T-helper 2 cell treated with Interferon-gamma antibody and Interleukin-4, amounts not matched to agents 5 μg/mL and 100 μg/mL, for 36 hours (primary cell): ENCODE measurements at places on chromosomes 12 and 14.

DNA sequence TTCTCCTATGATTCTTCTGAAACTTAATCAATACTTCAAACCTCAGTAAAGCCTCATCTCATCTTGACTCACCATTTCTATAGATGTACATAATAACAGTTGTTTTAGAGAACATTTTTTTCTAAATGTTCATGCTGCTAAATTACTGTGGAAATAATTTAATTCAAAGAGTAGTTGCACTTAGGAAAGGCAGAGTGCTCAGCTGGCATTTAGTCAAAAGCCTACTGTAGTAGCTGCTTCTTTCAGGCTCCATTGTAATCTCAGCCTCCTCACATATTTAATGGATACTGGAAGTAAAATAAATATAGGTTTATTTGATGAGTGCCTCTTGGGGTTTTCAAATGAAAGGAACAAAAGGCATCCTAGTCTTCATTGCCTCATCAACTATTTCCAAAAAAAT lies 325.0 kb downstream of the CCER1 start:
- DNase-seq: no peak

- no peak for DNase-seq
Observed at GRCh38 chr12:3030821-3031429, 46.3 kb upstream of the TSPAN9 start.

- DNase-seq: no peak
Observed at GRCh38 chr14:77322951-77323350, 2.1 kb downstream of the GSTZ1 start.

GRCh38 chr14:49553892-49554291 lies 32.3 kb downstream of the RPS29 start:
- no peak for DNase-seq

DNA sequence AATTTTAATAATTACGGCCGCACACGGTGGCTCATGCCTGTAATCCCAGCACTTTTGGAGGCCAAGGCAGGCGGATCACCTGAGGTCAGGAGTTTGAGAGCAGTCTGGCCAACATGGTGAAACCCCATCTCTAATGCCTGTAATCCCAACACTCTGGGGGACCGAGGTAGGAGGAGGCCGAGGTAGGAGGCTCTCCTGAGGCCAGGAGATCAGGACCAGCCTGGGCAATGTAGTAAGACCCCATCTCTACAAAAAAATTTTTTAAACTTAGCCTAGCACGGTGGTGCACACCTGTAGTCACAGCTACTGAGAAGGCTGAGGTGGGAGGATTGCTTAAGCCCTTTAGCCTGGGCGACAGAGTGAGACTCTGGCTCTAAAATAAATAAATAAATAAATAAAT lies 5.6 kb upstream of the CFAP73 start:
- DNase-seq: no peak

- no peak for DNase-seq
Observed at GRCh38 chr14:64778104-64778754, 74.0 kb downstream of the PLEKHG3 start.

DNA sequence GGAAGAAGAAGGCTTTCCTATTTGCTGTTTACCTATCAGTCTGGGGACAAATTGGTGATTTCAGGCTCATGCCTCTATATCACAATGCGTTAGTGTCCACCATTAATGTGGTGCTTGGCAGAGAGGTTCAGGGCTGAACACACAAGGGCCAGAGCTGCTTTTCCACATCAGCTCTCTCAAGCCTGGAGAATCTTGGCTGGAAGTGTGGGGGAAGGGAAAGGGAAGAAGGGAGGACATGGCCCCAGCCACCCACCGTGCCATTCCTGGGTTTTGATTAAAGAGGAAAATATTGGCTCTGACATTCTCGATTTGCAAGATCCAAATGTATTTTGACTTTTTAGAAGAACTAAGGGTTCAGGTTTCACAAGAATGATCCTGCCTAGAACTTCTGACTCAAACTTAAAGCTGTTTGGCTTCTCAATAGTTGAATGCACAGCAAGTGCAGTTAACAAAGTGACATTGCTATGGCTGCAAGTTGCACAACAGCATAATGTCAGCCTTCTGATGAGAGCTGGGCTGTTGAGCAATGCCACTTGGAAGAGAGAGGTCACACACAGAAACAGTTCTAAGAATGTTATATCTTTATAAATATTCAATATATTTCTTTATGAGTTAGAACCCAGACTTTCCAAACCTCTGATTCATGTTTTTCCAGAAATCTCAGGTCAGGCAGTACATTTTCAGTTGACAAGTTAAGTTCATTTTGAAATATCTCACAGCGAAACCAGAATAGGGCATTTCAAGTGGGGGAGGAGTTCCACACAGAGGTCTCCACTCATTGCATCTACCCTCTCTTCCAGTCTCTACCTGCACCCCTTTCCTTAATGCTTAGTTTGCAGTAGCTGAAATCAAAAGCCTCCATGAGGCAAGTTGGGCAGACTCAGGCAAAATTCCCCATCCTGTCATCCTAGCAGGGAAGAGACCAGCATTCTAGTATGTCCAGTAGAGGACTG lies 25.3 kb downstream of the IGF1 start:
- no peak for DNase-seq

- DNase-seq: no peak
Observed at GRCh38 chr14:58607131-58607951, 30.4 kb upstream of the DACT1 start.

DNA sequence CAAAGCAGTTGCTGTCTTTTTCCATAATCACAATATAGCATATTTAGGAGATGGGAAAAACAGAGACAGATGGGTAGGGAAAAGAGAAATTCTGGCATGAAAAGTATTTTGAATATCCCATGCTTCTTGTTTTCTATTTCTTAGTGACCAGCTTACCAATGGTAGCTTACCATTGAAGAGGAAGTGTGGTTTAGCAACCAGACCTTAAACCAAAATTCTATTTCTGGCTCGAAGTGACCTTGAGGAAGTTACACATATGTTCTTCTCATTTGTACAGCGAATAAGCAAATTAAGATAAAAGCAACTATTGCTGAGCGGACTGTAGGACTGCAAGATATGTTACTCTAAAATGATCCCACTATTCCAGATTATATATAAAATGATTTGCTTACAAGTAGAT lies 82.9 kb downstream of the FGD4 start:
- no peak for DNase-seq

- peak; percentile 47 for DNase-seq
Observed at GRCh38 chr12:130031571-130032189, 127.9 kb upstream of the TMEM132D start.

DNA sequence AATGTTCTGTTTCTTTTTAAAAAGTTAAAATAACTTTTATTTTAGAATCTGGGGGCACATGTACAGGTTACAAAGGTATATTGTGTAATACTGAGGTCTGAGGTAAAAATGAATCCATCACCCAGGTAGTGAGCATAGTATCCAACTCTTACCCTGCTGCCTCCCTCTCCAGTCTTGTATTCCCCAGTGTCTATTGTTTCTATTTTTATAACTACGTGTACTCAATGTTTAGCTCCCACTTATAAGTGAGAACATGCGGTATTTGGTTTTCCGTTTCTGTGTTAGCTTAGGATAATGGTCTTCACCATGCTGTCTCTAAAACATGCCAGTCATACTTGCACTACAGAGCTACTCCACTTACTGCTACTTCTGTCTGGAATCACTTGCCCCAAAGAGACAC lies 8.4 kb downstream of the FBXO33 start:
- DNase-seq: no peak

- no peak for DNase-seq
Observed at GRCh38 chr12:131499864-131500190, 211.1 kb upstream of the SFSWAP start.

- no peak for DNase-seq
Observed at GRCh38 chr12:27177706-27178105, 66.4 kb upstream of the STK38L start.

- peak; percentile 35 for DNase-seq
Observed at GRCh38 chr12:102879144-102879763, 37.8 kb downstream of the PAH start.

- peak; percentile 71 for DNase-seq
Observed at GRCh38 chr14:72518809-72519377, 375.0 kb downstream of the DPF3 start.

DNA sequence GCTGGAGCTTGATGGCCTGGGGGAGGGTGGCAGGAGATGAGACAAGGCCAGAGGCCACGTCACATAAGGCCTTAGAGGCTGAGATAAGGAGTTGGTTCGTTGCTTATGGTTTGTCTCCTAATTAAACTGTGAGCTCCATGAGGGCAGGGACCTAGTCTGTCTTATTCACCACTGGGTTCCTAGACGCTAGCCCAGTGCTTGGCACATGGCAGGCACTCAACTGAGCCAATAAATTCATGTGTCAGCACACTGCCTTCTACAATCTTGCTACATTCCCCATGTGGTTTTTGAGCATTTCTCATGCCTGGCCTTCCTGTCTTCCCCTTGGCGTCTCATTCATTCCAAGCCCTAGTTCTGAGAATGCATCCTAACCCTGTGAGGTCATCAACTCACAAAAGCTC lies 92.5 kb upstream of the MED13L start:
- DNase-seq: no peak

DNA sequence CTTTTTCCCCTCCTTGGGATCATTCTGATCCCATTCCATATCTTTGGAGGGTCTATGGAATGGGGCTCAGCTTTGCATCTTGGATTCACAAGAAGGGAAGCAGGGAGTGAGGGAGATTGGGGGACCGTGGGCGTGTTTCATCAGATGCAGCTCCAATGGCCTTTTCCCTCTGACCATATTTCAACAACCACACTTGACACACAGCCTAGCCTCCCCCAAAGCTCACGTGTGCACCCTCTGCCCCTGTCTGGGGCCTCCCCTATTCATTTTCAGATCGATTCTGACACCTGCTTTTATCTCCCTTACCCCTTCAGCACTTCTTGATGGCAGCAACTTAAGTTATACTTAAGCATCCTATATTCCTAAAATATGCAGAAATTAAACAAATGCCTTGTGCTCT lies 126.6 kb downstream of the CHST11 start:
- no peak for DNase-seq

- no peak for DNase-seq
Observed at GRCh38 chr12:49902399-49903350, 1.0 kb downstream of the FAIM2 start.

- no peak for DNase-seq
Observed at GRCh38 chr12:102503056-102503681, 22.8 kb upstream of the IGF1 start.

DNA sequence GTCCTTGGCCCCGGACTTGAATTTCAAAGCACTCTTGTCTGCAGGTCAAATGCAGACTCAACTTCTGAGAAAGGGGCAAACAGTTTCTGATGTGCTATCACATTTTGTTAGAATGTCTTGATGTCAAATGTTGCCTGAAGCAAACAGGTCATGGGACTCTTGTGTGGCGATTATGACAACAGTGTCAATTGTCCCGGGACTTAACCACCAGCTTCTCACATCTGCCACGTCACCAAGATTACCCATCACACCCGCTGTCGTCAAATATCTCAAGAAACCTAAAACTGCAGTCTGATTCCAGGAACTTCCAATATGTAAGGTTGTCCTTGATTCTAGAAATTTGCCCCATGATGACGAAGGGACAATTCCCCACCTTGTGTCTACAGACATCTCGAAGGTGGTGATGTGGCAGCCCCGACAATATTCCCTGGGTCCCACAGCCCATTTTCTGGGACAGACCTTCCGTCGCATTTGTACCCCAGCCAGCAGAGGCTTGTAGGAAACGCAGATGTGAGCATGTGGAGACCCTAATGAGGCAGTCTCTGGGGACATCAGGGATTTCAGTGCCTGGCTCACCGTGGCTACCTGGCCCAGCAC lies 21.3 kb downstream of the LRTM2 start:
- no peak for DNase-seq

DNA sequence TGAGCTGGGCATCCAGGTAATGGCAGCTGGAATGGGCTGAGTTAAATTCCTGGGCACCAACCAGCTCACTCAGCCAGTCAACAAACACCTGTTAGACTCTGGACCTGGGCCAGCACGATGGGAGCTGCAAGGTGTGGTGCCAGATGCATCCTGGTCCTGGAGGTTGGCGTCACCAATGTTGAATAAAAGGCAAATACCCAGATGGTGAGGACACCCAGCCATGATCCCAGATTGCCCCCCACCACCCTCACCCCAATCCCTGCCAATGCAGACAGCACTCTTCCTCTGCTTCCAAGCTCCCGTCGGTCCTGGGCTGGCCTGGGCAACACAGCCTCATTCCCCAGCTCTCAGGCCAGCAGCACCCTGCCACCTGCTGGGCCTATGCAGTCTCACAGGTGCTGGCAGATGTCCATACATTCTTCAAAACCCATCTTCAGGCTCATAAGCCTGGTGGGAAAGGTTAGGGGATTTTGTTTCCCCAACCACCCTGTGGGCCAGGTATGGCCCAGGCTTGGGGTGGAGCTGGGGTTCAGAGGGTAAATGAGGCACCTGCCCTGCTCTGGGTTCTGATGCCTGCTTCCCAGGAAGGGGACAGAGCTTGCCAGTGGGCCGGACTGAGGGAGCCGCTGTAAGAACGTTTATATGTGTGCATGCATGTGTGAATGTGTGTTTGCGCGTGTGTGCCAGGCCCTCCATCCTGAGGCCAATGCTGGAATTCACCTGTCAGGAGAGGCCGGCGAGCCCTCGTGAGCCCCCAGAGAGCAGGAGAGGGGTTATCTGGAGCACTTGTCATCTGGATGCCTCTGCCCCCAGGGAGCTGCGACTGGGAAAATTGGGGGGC lies 58.0 kb downstream of the LGMN start:
- no peak for DNase-seq

DNA sequence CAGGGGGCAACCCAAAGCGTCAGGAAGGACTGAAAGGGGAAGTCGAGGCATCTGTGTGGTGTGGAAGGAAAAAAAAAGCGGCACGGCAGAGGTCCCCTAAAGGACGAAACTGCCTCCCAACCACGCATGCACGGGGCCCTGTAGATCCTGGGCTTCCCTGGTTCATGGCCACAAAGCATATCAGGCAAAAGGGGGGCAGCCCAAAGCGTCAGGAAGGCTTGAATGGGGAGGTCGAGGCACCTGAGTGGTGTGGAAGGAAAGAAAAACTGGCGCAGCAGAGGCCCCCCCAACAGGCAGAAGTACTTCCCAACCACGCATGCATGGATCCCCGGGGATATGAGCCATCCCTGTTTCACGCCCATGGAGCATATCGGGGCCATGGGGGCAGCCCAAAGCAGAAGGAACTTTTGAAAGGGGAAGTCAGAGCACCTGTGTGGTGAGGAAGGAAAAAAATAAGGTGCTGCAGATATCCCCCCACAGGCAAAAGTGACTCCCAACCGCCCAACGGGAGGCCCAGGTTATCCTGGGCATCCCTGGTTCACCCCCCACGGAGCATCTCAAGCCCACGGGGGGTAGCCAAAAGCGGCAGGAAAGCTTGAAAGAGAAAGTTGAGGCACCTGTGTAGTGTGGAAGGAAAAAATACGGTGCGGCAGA lies 581.2 kb downstream of the ALG10 start:
- no peak for DNase-seq

- no peak for DNase-seq
Observed at GRCh38 chr14:105197211-105197641, 16.1 kb upstream of the NUDT14 start.
